Left ventricle myocardium inferior (tissue), 1 donor: ENCODE measurements at places on chromosomes 6 and 20.

DNA sequence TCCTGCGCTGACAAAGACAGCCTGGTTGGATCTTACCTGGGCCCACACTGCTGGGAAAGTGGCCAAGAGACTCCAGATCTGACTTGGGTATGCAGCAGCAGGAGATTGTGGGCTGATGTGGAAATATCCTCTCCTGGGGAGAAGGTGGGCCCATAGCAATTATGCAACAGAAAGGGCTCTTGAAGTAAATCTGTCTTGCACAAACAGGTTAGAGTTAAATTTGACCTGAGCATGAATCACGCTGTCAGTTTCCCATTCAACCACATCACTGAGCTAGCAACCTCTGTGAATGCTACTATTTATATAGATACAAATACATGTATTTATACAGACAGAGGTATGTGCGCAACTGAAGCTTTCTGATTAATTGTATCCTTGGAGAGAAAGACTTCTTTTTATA, 28.3 kb upstream of the PDYN start:
- no peak for DNase-seq

- no peak for DNase-seq
Measured at GRCh38 chr6:21429291-21429690, 164.3 kb upstream of the SOX4 start.

DNA sequence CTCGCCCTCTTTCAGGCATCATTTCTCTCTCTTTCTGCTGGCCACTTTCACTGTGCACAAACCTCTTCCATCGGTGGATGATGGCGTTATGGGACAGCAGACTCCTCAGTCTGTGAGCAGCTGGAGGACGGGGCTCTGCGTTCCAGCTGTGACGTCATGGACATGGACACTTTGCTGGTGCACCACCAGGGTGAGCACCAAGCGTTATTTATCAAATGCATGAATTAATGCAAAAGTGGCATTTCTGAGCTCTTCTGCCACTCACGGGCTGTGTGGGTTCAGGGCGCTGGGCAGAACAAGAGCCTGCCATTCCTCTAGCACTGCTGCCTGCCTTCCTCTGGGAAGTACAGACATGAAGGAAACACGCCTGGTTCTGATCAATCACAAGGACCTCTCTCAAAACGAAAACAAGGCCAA, 82.9 kb upstream of the MPC1 start:
- DNase-seq: peak; percentile 42

DNA sequence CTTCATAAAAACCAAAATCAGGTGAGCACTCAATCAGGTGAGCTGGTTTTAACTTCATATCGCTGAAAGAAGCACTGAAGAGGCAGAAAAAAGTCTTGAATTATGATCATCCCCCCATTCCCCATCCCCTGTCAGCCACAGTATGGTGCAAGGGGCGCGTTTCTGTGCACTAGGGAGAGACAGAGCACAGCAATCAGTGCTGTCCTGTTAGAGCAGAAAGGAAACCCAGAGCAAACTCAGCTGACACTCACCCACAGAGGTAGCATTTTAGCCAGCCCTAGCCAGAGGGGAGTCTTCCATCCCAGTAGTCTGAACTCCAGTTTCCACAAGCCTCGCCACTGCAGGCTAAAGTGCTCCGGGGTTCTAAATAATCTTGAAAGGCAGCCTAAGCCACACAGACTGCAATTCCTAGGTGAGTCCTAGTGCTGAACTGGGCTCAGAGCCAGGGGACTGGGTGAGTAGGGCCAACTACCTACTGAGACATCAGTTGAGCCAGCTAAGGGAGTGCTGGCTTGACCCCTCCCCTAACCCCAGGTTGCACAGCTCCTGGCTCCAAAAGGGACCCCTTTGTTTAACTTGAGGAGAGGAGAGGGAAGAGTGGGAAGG, 1352.6 kb upstream of the GJE1 start:
- DNase-seq: no peak

- peak; percentile 38 for DNase-seq
Measured at GRCh38 chr6:152897807-152898399, 84.9 kb downstream of the FBXO5 start.

DNA sequence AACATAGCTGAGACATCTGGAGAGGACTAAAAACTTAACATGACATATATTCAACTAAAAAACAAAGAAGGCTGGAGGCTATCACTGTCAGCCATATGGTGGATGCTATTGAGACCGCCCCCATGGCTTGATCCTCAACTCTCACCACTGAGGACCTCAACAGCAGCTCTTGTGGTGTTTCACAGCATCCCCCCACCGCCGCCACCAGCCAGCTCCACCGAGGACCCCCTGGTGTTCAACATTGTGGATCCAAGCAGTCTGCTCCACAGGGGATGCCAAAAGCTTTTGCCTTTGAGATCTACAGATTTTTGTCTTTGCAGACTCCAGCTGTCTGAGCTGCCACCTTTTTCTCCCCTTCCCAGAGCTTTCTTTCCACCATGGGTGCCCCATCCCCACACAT, 64.6 kb downstream of the NUS1 start:
- DNase-seq: no peak

GRCh38 chr6:43193929-43194328, 11.9 kb downstream of the CUL9 start:
- no peak for DNase-seq

- no peak for DNase-seq
Measured at GRCh38 chr6:88544986-88545612, 379.0 kb upstream of the CNR1 start.

DNA sequence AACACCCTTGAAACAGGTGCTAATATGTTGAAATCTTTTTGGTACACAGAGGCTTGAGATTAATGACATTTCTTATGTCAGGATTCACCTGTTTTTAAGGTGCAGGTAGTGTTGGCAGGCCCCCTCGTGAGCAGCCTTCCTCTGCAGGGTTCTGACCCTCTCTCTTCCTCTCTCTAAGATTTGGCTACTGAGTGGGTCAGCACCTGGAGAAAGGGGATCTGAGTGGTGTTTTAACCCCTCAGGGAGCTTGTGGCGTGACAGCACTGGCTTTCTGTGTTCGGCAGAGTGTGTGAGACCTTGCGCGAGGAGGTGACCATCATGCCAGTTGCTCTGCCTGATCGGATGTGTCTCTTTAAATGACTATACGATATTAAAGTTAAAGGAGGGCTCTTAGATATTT, 37.1 kb downstream of the HIVEP1 start:
- DNase-seq: no peak
